ENCODE measurements at places on chromosomes 6 and 20. TPM values are rescaled to one million over a fixed set of nuclear protein-coding genes. Genes with fewer than 3 reads are reported as not detected.

The FBXO9 gene
- total RNA-seq = 62.1 TPM

The ZC3H12D gene
- total RNA-seq = 225 TPM

The SLC17A2 gene
- total RNA-seq = not detected

The TMEM217 gene
- total RNA-seq = 0.54 TPM

The HLA-F gene
- 726 TPM for total RNA-seq

The PRICKLE4 gene
- 0.75 TPM for total RNA-seq

The FAM83C gene
- not detected for total RNA-seq

The APCDD1L gene
- total RNA-seq = not detected

The PFDN6 gene
- total RNA-seq = 82.8 TPM

The LPA gene
- not detected for total RNA-seq

The MYB gene
- total RNA-seq = 2.8 TPM

The RSPH9 gene
- total RNA-seq = not detected

The BEND6 gene
- not detected for total RNA-seq

The RAET1E gene
- not detected for total RNA-seq

The CDH4 gene
- total RNA-seq = not detected

The CLPSL1 gene
- total RNA-seq = not detected

The TFB1M gene
- 41.5 TPM for total RNA-seq

The HFE gene
- 1.1 TPM for total RNA-seq

The NHLRC1 gene
- total RNA-seq = 0.88 TPM

The ADAT2 gene
- total RNA-seq = 22.4 TPM

The OPN5 gene
- total RNA-seq = not detected

The FAM209B gene
- total RNA-seq = 1.5 TPM

The TSBP1 gene
- total RNA-seq = not detected

The TOX2 gene
- total RNA-seq = 4.8 TPM

The MDFI gene
- not detected for total RNA-seq
